ENCODE measurements at places on chromosomes 16 and 17. TPM values are rescaled to one million over a fixed set of nuclear protein-coding genes. Genes with fewer than 3 reads are reported as not detected.

SLC46A1 gene
- total RNA-seq, result 2.6 TPM

DNA sequence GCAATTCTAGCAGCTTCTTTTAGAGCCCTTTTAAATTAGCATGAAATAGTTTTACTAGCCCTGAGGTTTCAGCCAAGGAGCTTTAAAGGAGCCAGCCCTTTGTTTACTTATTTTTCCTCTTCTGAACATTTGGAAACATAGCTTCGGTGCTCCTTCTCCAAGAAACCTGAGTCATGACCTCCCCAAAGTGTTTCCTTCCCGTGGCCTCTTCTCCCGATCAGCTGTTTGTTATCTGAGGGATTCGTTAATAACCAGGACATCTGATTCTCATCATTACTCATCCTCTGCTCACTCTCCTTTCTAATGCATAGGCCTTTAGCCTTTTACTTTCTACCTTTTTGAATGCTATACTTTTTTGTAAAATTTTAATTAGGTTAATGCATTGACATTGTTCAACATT lies 204.5 kb downstream of the WWOX start:
- no peak for DNase-seq

- peak; percentile 73 for DNase-seq
These were observed 51.8 kb downstream of the SMPD3 start for GRCh38 chr16:68396481-68396880.

DNA sequence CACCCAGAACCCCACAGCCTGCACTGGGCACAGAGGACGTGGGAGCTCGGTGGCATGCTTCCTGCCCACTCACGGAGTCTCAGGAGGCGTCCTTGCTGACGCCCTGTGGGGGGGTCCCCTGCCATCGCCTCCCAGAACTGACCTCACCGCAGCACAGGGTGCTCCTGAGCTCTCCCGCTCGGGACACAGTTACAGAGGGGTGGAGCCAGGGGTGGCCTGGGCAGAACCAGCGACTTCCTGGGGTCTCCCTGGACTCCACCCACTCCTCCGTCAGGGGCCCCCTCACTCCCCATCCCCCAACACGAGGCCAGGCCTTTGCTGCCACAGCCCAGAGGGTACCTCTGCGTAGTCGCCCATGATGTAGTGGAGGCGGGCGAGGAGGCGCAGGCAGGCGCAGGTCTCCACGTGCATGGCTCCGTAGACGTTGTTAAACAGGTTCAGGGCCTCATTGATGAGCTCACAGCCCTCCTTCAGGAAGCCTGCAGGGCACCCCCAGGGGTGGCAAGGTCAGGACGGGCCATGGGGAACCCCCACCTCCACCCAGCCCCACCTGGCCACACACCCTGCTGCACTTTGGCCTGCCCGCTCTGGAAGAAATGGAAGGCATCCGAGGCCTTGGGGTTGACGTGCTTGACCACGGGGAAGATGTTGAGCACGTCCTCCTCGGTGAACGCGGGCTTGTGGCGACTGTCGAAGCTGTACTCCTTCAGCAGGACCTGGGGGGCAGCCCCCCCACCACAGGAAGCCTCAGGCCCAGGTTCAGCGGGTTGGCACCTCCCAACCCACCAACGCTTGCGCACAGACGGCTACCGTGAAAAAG lies 17.8 kb downstream of the CLUH start:
- DNase-seq, result no peak
